ENCODE measurements at places on chromosomes 12 and 14. TPM values are rescaled to one million over a fixed set of nuclear protein-coding genes. Genes with fewer than 3 reads are reported as not detected.

Gene TCL1B
- not detected for total RNA-seq

Gene SRGAP1
- 9.0 TPM for total RNA-seq

Gene BICD1
- 6.3 TPM for total RNA-seq

Gene GSG1
- 0.76 TPM for total RNA-seq

Gene TUBA1B
- 451 TPM for total RNA-seq

Gene TTC9
- total RNA-seq, result 0.39 TPM

Gene RD3L
- total RNA-seq, result not detected

Gene KCNJ8
- not detected for total RNA-seq

Gene MFAP5
- 726 TPM for total RNA-seq

Gene TC2N
- total RNA-seq, result 5.9 TPM

Gene MYH7
- not detected for total RNA-seq

Gene GPR84
- total RNA-seq, result not detected

Gene RGS6
- not detected for total RNA-seq

Gene DHRS1
- total RNA-seq, result 27.9 TPM

Gene MYBPC1
- not detected for total RNA-seq

Gene PGF
- under 0.01 TPM for total RNA-seq

Gene ACVRL1
- not detected for total RNA-seq

Gene TMTC1
- 0.39 TPM for total RNA-seq

Gene PCNX1
- 53.8 TPM for total RNA-seq

Gene TROAP
- 7.6 TPM for total RNA-seq

Gene ACOT4
- 3.9 TPM for total RNA-seq

Gene ZDHHC22
- not detected for total RNA-seq

Measured in placental epithelial cell (primary cell).